Astrocyte of the hippocampus (primary cell): ENCODE measurements at places on chromosomes 3 and 15.

- peak; percentile 56 for DNase-seq
Observed at GRCh38 chr3:66618066-66618465, 117.2 kb upstream of the LRIG1 start.

DNA sequence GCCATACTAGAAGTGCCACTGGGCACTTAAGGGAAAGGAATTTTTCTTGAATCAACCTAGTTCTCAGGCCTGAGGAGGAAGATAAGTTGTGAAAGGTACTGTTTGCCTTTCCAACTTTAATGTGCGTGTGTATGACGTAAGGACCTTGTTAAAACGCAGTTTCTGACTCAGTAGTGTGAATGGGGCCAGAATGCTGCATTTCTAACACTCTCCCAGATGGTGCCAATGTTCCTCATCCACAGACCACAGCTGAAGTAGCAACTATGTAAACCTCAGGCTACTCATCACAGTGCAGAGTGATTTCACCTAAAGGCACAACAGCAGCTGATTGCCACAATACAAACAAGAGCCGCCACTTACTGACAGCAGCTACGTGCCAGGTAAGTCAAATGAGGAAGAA, 103.6 kb downstream of the OTOL1 start:
- DNase-seq, result no peak

- no peak for DNase-seq
Observed at GRCh38 chr3:133996996-133997395, 32.7 kb downstream of the SLCO2A1 start.

DNA sequence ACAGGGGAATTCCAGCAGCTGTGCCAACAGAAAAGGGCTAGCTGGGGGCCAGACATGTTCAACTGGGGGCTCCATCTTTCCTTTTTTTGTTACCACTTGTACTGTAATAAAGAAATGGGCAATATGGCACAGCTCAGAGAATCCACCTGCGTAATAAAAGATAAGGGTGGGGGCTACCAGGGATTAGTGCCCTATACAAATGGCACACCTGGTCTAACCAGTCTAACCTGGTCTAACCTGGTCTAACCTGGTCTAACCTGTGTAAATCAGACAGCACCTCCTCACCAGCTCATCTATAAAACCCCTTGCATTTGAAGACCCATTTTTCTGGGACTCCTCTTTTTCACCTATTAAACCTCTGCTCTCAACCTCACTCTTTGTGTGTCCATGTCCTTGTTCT, 26.2 kb upstream of the CLDN16 start:
- no peak for DNase-seq

- no peak for DNase-seq
Observed at GRCh38 chr3:187066228-187066995, 72.9 kb downstream of the RPL39L start.

DNA sequence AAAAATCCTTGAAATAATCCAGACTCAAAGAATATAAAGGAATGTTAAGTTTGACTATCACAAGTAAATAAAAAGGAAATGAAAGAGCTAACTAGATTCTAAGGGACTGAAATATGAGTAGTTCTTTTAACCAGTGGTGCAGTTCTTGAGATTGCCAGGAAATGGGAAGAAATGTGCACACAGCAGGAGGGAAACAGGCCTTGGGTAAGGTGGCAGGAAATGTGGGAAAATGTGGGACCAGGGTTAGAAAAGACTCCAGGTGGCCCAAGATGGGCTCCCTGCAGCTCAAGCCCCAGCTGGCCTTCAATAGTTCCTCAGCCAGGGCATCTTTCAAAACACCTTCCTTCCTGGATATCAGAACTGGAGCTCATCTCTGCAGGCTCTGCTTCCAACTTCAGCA, 181.3 kb downstream of the ISL2 start:
- peak; percentile 8 for DNase-seq

GRCh38 chr3:188772886-188773285, 398.9 kb upstream of the TPRG1 start:
- peak; percentile 74 for DNase-seq

GRCh38 chr15:39918688-39919385, 1.2 kb downstream of the GPR176 start:
- peak; percentile 70 for DNase-seq

GRCh38 chr3:139317660-139318430, 26.0 kb upstream of the MRPS22 start:
- DNase-seq, result no peak

DNA sequence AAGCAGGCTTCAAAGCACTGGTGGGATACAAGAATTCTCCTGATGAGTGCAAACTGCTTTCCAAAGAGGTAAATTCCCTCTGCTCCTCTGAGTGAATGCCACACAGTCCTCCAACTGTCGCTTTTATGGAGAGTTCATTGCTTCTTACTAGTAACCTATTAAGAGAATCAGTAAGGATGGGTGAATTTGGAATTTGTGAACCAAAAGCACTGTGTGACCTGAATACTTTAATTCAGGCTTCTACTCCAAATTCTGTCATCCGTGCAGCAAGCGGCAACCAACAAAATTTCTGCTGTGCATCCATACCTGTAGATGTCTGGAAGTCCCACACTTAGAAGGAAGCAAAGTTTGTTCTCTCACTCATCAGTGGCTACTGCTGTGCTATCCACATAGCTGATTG, 66.7 kb upstream of the SNRK start:
- DNase-seq, result no peak

DNA sequence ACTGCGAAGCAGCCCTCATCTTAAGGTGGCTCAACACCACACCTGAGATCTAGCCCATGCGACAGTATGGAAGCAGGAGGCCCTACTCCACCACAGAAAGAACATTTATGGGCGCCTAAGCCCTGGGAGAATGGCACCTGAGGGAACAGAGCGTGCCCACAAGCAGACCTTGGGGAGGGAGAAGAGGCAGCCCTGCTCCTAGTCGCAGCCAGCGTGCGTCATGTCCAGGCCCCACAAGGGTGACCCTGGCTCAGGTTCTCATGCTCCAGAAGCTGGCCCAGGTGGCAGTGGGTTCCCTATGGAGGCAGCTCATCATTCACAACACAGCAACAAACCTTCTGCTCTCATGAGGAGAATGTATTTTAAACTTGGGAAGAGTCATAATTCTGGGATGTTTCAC, 19.3 kb upstream of the ANPEP start:
- no peak for DNase-seq

- DNase-seq, result no peak
Observed at GRCh38 chr3:8730656-8731055, 2.9 kb upstream of the CAV3 start.

DNA sequence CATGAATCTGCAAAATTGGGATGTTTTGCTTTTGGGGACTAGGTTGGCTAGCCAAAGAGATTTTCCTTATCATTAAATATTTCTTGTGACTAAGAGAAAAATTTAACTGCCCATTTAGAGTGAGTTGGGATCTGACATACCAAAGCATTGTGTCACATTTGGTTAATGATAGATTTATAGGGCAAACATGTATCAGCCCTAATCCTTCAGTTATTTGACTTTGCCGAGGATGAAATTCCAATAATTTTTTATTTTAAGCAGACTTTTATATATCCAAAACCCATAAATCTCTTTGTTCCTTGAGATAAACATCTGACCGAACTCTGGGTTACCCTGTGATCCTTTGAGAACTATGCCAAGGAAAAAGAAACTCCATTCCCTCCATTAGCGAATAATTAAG, 218.9 kb downstream of the CDIN1 start:
- peak; percentile 28 for DNase-seq

DNA sequence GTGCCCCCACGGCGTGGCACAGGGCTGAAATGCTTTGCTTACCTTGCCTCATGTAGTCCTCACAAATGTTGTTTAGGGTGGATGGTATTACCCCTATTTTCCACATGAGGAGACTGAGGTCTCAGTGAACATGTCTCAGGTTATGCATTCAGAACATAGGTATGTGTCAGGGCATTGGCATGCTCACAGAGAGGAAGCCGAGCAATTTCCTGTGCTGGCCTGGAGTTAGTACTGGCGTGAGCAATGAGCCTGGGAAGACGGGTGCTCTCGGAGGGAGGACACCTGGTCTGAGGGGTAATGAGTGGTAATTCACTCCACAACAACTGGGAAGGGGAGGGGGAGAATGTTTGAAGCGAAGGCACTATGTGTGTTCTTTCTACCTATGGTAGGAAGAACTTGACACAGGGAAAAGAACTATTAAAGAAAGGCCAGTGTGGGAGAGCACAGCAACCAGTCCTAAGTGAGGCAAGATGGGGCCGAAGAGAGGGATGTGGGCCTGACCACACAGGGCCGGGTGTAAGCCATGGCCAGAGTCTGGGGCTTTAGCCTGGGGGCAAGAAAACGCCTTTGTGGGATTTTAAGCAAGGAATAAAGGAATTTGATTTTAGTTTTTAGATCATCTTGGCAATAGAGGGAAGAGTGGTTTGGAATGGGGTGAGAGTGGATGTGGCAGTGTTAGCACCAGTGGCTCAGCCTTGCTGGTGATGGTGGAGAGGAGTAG, 4.9 kb upstream of the FAM131A start:
- DNase-seq, result peak; percentile 89

DNA sequence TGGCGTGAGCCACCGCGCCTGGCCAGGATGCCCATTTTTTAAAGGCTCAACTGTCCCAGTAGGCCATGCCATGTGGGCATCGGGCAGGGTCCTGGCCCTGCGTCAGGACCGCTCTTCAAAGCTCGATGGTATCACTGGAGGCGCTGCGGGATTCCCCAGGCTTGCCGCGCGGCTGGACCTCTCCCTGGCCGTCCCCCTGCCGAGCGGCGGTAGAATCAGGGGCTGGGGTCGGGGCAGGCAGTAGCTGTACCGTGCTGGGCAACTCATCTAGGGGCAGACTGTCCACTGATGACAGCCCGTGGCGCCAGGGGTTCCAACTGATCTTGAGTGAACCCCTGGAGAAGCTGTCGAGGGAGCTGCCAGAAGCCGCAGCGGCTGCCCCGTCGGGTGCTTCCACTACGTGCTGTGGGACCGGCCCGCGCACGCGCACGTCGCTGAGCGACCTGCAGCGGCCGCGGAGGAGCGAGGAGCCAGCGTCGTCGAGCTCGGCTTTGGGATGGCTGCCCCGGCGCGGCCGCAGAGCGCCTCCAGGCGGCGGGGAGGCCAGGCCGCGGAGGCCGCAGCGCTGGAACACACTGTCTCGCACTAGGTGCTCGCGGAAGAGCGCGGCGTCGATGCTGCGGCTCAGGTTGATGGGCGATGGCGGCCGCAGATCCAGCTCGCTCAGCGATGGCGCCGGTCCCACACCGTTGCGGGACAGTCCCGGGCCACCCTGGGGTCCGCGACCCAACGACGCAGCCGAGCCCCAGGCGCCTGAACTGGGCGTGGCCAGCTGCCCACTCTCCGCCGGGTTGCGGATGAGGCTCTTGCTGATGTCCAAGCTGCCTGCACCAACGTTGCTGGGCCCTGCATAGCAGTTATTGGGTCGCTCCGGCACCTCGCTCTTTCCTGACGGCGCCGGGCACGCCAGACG, 5.8 kb downstream of the PRRT3 start:
- DNase-seq, result peak; percentile 97

- no peak for DNase-seq
Observed at GRCh38 chr3:112233083-112233482, 60.9 kb downstream of the SLC9C1 start.

DNA sequence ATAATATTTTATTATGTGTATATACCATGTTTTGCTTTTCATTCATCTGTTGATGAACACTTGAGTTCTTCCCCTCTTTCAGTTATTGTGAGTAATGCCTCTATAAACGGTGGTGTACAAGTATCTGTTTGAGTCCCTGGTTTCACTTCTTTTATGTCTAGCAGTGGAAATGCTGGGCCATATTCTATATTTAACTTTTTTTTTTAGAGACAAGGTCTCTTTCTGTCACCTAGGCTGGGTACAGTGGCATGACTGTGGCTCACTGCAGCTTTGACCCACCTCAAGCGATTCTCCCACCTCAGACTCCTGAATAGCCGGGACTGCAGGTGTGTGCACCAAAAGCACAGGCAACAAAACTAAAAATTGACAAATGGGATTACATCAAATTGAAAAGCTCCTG, 19.9 kb downstream of the GOLM2 start:
- DNase-seq, result no peak

- no peak for DNase-seq
Observed at GRCh38 chr15:66424963-66425612, 38.4 kb downstream of the MAP2K1 start.

DNA sequence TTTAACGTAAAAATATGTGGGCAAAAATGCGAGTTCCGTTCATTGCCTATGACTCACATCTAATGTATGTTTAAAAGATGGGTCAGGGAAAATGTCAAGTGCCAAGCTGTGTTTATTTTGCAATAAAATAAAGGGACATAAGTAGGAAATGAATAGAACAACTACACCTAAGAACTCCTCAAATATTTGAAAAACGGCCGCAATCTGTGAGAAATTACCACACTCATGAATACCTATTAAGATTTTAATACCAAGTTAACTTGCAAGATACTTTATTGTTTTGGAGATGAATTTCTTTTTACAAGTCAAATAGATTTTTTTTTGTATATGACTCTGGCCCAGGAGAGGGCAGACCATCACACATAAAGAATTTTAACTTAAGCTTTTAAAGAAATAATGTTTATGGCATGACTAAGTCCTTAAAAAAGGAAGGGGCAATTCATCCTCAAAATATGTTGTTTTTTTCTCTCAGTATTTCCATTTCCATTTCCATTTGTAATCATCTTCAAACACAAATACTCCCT, 152.7 kb downstream of the SUCNR1 start:
- peak; percentile 65 for DNase-seq

DNA sequence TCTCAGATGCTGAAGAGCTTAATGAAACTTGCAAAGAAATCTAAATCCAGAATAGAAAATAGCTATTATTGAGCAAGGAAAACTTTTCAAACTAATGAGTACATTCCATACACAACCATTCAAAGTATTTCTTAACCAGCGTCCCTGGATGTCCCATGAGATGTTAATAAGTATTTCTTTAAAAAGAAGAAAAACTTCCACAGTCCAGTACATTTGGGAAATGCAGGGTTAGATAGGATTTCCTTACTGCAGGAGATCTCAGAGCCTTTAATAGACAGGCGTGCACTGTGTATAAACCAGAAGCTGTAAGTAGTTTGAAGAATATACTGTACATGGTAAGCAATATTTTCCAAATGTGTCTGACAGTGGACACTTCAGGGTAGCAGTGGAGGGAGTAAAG, 29.6 kb upstream of the BHLHE40 start:
- DNase-seq, result peak; percentile 23

GRCh38 chr3:41106691-41107090, 92.6 kb upstream of the CTNNB1 start:
- no peak for DNase-seq

DNA sequence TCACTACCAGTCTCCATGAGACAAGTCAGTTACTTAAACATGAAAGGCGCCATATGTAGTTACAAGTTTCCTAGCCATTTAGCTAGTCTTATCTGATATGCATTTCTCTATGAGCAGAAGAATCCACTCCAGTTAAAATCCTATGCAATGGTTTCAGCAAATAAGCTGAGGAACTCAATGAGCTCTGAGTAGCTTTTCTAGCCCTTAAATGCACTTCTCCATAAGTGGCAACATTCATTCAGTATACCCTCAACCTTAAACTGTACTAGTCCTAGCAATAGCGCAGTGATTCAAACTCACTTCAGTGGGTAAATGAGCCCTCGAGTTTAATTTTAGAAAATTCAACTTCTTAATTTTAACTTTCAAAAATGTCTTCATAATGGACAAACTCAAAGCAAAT, 7.7 kb downstream of the COMMD2 start:
- no peak for DNase-seq

- no peak for DNase-seq
Observed at GRCh38 chr3:108071368-108071767, 19.5 kb downstream of the CD47 start.
